ENCODE measurements at places on chromosomes 16 and 17. TPM values are rescaled to one million over a fixed set of nuclear protein-coding genes. Genes with fewer than 3 reads are reported as not detected.
A peak's percentile ranks its signal among the peaks of the same experiment; 100 is the strongest.

DNA sequence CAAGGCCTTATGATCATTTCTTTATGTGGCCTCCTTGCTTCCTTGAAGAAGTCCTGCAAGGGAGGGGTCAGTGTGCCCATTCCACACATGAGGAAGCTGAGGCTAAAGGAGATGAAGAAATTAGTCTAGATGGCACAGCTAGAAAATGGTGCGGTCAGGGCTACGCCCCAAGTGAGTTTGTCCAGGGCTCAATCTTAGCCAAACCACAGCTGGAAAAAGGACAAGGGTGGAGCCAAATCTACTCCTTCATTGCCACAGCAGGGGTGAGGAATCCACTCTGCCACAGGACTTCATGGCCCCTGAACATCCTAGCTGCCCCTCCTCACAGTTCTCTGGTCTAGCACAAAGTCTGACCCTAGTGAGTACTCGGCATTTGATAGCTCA lies 16.2 kb downstream of the BEAN1 start:
- H3K36me3 ChIP-seq: no peaks in the 10 kb centered on the region

DNA sequence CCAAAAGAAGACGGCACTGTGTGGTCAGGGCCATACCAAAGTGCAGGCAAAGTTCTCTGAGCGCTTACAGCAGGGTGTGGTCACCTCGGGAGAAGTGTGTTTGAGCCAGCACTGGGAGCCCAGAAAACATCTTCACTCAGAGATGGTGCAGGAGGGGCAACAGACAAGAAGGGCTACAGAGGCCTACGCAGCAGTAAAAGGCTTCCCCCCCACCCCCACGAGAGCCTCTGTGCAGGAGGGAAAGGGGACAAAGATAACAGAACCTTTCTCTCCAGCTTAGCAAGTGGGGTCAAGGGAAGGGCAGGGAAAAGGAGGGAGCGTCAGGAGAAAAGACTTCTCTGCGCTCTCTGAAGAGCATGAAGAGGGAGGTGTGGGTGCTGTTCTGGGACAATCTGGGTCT lies 2.8 kb downstream of the VAT1 start:
- H3K27me3 ChIP-seq: no peaks in the 10 kb centered on the region
- DNase-seq: no peak
- H3K36me3 ChIP-seq: no peaks in the 10 kb centered on the region
- H3K27ac ChIP-seq: peak overlapping the region; percentile 91
- no peak overlapping the region for H3K4me3 ChIP-seq
- H3K4me1 ChIP-seq: no peaks in the 10 kb centered on the region

- no peaks in the 10 kb centered on the region for H3K4me1 ChIP-seq
- no peaks in the 10 kb centered on the region for H3K36me3 ChIP-seq
- peak overlapping the region; percentile 85 for H3K27ac ChIP-seq
- DNase-seq: no peak
- no peaks in the 10 kb centered on the region for H3K27me3 ChIP-seq
These were observed 17.3 kb downstream of the COTL1 start for GRCh38 chr16:84600343-84601229.

GRCh38 chr17:81386646-81387099 lies 8.6 kb upstream of the BAHCC1 start:
- peak overlapping the region; percentile 49 for H3K4me3 ChIP-seq
- H3K27ac ChIP-seq: peak overlapping the region; percentile 90
- no peaks in the 10 kb centered on the region for H3K27me3 ChIP-seq
- DNase-seq: peak; percentile 62

DNA sequence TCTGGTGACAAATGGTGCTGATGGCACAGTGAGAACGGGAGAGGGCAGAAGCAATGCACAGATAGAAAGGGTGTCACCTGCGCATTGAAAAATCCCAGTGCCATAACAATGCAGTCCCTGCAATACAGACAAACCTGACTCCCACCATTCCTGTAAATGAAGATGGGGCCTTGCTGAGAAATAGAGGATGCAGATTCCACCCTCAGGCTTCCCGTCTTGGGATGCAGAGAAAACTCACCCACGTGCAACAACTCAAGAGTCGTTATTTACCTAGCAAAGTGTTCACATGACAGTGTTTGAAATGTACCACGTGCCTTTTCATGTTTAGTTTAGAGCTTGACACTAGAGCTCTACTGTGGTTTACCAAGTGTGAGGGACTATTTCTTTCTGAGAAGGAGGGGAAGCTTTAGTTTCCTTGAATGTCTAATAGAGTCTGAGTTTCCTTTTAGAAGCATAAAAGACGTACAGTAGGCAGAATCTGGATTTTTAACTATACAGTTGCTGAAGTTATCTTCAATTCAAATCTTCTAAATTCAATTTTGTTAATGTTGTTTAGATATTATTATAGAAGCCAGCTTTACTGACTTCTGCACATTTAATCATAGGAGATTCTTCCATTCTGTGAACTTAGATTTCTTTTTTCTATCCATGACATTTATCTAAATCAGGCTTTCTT lies 35.6 kb downstream of the WWOX start:
- no peak for DNase-seq
- H3K27ac ChIP-seq: no peak overlapping the region
- no peaks in the 10 kb centered on the region for H3K36me3 ChIP-seq
- no peaks in the 10 kb centered on the region for H3K4me1 ChIP-seq
- H3K27me3 ChIP-seq: no peaks in the 10 kb centered on the region

DNA sequence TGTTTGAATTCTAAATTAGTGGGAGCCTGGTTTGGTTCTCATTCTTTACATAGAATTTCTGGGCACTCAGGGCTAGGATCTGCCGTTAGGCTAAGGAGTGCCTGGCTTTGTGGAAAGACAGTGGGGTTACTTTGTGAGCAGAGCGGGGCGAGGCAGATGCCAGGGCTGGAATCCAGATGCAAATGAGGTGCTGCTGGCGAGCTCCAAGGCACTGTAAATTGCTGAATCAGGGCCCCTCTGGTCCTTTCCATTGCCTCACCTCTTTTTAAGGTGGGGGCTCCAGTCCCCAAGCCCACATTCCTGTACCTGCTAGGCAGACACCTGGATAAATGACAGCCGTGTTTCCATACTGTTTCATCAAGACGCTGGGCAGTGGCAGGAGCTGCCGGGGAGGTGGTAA lies 33.8 kb downstream of the PIPOX start:
- H3K27ac ChIP-seq: no peak overlapping the region
- no peaks in the 10 kb centered on the region for H3K36me3 ChIP-seq
- no peaks in the 10 kb centered on the region for H3K4me1 ChIP-seq
- no peak for DNase-seq
- H3K27me3 ChIP-seq: no peaks in the 10 kb centered on the region
- no peak overlapping the region for H3K4me3 ChIP-seq

- DNase-seq: no peak
- no peaks in the 10 kb centered on the region for H3K27me3 ChIP-seq
- H3K4me3 ChIP-seq: no peak overlapping the region
- no peak overlapping the region for H3K27ac ChIP-seq
- no peaks in the 10 kb centered on the region for H3K4me1 ChIP-seq
These were observed 64.8 kb downstream of the PRKCB start for GRCh38 chr16:23900480-23901177.

DNA sequence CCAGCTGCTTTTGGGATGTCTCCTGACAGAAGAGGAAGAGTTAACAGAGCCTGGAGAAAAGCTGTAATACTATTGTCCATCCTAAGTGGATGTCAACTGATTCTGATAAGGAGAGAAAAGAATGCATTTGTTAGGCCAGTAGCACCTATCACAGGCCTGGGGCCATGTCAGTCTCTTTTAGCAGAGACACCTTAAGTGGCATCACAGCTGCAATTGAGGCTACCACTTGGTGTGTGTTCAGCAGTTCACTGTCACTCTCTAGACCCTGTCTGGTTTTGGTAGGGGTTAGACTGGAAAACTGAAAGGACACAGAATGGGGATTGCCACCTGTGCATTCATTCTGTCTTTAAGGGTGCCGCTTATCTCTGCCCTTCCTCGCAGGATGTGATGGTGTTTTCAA lies 42.0 kb downstream of the PSMD12 start:
- H3K27ac ChIP-seq: no peak overlapping the region

DNA sequence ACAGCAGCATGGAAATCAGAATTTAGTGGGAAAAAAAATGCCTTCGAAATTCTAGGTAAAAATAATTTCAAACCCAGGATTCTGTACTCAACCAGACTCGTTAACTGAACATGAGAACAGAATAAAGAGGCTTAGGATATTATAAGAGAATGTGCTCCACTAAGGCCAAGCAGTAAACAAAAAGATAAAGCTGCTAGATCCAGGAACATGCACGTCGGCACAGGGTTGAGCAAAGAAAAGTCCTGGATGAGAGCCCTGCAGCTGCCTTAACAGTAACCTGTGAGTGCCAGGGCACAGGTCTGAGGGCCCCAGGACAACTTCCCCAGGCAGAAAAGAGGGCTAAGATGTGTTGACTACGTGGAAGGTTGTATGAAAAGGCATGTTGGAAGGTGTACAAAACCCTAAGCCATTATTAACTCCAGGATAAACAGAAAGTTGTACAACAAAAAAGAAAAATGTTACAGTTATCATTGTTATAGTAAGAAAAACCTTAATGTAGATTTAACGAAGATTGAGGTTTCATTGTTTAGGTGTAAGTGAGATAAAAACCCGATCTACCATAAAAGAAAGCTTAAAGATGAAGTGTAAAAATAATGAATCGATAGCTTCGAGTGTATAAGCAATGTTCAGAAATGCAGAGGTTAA lies 42.3 kb upstream of the RBFOX3 start:
- DNase-seq: no peak
- no peak overlapping the region for H3K4me3 ChIP-seq
- no peaks in the 10 kb centered on the region for H3K4me1 ChIP-seq
- peak overlapping the region; percentile 84 for H3K27ac ChIP-seq
- no peaks in the 10 kb centered on the region for H3K27me3 ChIP-seq

DNA sequence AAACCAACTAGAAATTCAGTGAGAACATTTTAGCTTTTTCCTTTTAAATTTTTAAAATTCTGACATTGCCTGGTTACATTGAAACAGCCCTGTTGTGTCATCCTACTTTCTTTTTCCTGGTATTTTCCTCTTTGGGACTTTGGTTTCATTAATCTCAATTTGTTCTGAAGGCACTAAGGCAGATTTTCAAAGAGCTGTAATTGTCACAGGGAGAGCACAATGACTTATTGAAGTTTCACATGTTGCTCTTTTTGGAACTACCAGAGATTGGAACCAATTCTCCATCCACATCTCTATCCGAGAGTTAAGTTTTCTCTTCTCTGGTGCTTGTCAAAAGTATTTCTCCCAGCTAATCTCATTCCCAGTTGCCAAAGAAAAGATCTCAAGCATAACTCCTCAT lies 144.7 kb upstream of the TBX2 start:
- DNase-seq: no peak
- peaks cover 16% of the 10 kb centered on the region for H3K4me1 ChIP-seq
- peak overlapping the region; percentile 38 for H3K27ac ChIP-seq
- no peaks in the 10 kb centered on the region for H3K36me3 ChIP-seq

- H3K36me3 ChIP-seq: no peaks in the 10 kb centered on the region
- DNase-seq: no peak
- H3K27ac ChIP-seq: no peak overlapping the region
- H3K4me3 ChIP-seq: no peak overlapping the region
- no peaks in the 10 kb centered on the region for H3K27me3 ChIP-seq
- no peaks in the 10 kb centered on the region for H3K4me1 ChIP-seq
These were observed 37.0 kb downstream of the RAB11FIP4 start for GRCh38 chr17:31428512-31428911.

GRCh38 chr17:57889892-57890856 lies 40.3 kb upstream of the MRPS23 start:
- no peak overlapping the region for H3K4me3 ChIP-seq

- no peak overlapping the region for H3K27ac ChIP-seq
- DNase-seq: no peak
- no peaks in the 10 kb centered on the region for H3K36me3 ChIP-seq
- no peaks in the 10 kb centered on the region for H3K4me1 ChIP-seq
These were observed 2.1 kb upstream of the CAMKK1 start for GRCh38 chr17:3894911-3895343.

- H3K27me3 ChIP-seq: peaks cover 13% of the 10 kb centered on the region
- no peaks in the 10 kb centered on the region for H3K4me1 ChIP-seq
- no peak within 1 kb of the TSS for H3K4me3 ChIP-seq
- no peak within 1 kb of the TSS for H3K27ac ChIP-seq
These were observed at the start of gene MEIOC for GRCh38 chr17:44655983-44656710. Gene MEIOC (plus strand): TSS chr17:44656468. CDS start chr17:44656614, 146 bp downstream.

The HCFC1R1 gene
- total RNA-seq: 67.5 TPM

The MYOCD gene
- total RNA-seq: 9.1 TPM

All from uterus (tissue), 4 donors.